ENCODE measurements at places on chromosomes 12 and 14. TPM values are rescaled to one million over a fixed set of nuclear protein-coding genes. Genes with fewer than 3 reads are reported as not detected.

POTEG gene
- not detected for total RNA-seq

TAS2R9 gene
- not detected for total RNA-seq

KCNK13 gene
- total RNA-seq, result 0.11 TPM

MIP gene
- total RNA-seq, result not detected

RALGAPA1 gene
- 6.3 TPM for total RNA-seq

ADAM21 gene
- total RNA-seq, result not detected

CACNA1C gene
- 0.02 TPM for total RNA-seq

CLEC4C gene
- total RNA-seq, result not detected

VSX2 gene
- not detected for total RNA-seq
